Stimulated activated CD4-positive, alpha-beta T cell treated with anti-CD3 and anti-CD28 coated beads, Interleukin-2, amount 100 ng/mL, for 48 hours (primary cell): ENCODE measurements at places on chromosomes 6 and 20.

GRCh38 chr20:57769756-57770155 lies 59.9 kb upstream of the PMEPA1 start:
- no peak for DNase-seq

DNA sequence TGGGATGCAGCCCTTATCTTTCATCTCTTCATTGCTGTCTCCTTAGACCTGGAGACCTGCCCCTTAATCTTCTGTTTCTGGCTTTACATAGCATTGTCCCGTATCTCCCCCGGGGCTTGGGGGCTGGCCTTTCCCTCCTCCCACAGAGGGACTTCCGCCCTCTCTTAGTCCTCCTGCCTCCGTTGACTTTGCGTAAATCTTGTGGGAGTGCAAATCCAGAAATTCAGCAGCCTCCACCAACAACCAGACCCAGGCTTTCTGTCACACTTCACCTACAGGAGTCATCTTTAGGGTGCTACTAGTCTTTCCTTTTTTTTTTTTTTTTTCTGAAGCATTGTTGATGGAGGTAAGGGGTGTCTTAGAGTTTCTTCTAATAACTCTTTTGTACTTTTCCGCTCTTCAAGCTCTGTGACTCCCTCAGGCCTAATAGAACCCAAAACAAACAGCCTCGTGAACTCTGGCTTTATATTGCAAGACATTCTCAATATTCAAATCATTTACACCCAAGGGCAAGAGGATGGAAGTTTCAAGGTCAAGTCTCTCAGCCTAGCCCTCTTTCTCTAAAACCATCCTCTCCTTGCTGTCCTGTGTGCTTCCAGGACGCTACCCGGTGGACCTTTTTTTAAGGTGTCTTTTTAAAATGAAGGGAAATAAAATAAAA lies 66.2 kb downstream of the RREB1 start:
- DNase-seq, result no peak

GRCh38 chr6:8881663-8882062 lies 446.3 kb upstream of the SLC35B3 start:
- no peak for DNase-seq

GRCh38 chr20:56968376-56969048 lies 297.9 kb downstream of the BMP7 start:
- DNase-seq, result no peak

DNA sequence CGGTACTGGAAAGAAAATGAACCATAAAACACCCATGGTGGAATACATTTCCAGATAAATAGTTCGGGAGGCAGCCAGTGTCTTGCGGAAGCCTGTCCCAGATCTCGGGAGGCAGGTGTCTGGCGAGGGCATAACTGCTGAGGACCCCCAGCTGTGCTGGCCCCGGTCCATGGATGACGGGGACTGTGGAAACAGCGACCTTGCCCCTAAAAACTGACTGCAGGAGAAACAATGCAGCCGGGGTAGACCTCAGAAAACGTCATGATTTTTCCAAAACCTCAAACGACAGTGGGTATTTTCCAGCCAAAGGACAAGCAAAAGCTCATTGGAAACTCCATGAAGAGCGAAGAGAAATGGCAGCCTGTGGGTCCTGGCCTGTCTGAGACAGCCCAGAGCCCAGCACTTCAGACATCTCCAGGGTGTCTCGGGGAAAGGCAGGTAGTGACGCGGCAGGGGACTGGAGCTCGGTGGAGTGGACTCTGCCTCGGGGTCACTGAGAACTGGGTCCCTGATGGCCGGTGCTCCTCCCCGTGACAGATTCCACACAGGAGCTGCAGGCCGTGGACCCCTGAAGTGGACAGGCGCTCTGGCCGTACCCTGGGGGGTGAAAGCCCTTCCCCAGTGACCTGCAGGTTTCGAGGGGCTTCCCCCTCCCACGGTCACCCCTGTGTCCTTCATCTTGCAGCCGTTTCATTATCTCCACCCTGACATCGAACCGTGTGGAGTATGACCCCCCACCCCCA lies 188.6 kb downstream of the SYNDIG1 start:
- DNase-seq, result no peak

DNA sequence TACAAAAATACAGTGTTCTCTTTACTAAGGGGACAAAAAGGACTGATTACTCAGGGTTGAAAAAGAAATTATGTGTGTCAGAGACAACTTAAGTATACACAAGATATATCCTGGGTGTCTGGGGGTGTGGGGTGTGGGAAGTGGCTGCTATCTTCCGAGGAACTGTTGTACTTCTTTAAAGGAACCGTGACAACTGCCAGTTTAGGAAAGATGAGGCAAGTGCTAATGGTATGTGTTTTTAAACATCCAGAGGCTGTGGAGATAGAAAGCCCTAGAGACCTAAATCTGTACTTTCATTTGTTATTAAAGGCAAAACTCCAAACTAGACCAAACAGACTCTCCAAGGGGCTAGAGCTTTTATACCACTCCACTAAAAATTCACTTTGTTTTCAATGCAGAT lies 95.6 kb downstream of the SNAP25 start:
- DNase-seq, result no peak

DNA sequence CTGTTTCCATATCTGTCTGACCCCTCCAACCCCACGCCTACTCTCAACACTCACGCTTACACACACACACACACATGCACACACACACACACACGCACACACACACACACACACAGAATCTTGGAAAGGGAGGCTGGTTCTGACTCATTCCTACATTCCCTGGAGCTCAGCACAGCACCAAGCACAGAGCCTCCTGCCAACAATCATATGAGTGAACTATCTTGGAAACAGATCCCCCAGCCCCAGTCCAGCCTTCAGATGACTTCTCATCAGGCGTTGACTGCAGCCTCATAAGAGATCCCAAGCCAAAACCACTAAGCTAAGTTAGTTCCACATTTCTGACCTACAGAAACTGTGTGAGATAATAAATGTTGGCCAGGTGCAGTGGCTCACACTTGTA lies 14.1 kb upstream of the HCK start:
- DNase-seq, result no peak

- no peak for DNase-seq
These were observed 31.8 kb downstream of the TREML1 start for GRCh38 chr6:41122373-41122772.

- DNase-seq, result no peak
These were observed 268.0 kb upstream of the RNF217 start for GRCh38 chr6:124694139-124694705.

- DNase-seq, result no peak
These were observed 113.9 kb downstream of the PTPRK start for GRCh38 chr6:128406453-128406852.

GRCh38 chr6:140581601-140582000 lies 1207.2 kb upstream of the CITED2 start:
- no peak for DNase-seq

- DNase-seq, result no peak
These were observed 153.4 kb downstream of the CDC5L start for GRCh38 chr6:44540881-44541280.

GRCh38 chr6:56521454-56521853 lies 121.2 kb downstream of the DST start:
- DNase-seq, result no peak

DNA sequence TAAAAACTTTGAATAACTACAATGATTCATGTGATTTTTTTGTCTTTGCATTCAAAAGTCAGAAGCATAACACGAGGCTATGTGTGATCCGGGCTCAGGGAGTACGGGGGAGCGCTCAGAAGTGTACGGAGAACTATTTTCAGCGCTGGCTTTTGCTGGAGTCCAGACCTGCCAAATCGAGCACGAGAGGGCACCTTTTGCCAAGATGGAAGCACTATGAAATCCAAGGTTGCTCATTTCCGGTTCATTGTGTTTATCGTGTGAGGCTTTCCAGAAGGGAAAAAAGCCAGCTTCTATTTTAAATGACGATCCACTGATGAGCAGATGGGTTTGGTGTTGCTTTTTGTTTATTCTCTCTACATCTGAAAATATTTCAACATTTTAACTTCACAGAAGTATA lies 11.3 kb downstream of the RAMACL start:
- no peak for DNase-seq

- DNase-seq, result no peak
These were observed 5.6 kb upstream of the HECA start for GRCh38 chr6:139129284-139129683.

GRCh38 chr6:220721-221475 lies 71.4 kb upstream of the DUSP22 start:
- DNase-seq, result no peak

DNA sequence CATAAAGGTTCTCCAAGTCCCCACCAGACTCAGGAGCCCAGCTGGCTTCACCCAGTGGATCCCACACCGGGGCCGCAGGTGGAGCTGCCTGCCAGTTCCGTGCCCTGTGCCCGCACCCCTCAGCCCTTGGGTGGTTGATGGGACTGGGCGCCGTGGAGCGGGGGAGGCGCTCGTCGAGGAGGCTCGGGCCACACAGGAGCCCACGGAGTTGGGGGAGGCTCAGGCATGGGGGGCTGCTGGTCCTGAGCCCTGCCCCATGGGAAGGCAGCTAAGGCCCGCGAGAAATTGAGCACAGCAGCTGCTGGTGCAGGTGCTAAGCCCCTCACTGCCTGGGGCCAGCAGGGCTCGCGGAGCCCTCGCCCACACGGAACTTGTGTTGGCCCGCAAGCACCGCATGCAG lies 234.4 kb upstream of the HSF2 start:
- no peak for DNase-seq

- DNase-seq, result no peak
These were observed 505.9 kb upstream of the MANEA start for GRCh38 chr6:95071464-95071863.

DNA sequence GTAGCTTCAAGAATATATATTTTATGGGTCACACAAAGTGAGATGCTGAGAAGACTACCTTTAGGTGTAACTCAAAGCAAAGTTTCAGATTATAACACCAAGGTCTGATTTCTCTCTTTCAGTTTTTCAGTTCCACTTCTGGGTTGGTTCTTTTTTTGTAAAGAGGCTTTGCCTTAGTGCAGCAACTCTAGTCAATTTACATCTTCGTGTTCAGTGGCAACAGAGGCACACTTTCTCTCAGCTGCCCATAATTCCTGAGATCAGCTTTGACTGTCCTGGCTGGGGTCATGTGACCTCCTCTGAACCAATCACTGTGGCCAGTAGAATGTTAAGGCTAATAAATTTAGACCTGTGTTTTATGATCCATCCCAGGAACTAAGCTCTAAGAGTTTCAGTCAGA lies 120.2 kb downstream of the TINAG start:
- no peak for DNase-seq

DNA sequence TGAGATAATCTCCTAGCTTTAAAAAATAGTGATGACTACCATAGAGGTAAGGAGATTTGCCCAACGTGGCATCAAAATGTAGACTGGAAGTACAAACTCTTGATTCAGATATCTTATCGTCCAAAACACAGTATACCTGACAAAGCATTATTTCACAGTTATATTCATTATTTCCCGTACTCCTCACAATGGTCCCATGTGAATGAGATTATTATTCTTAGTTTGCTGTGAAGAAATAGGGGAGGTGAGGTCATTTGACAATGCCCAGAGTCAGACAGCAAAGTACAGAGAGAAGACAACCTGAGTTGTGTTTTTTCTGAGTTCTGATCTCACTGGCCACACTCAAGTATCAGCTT lies 1.2 kb upstream of the TFB1M start:
- DNase-seq, result no peak

- no peak for DNase-seq
These were observed 145.6 kb upstream of the ID4 start for GRCh38 chr6:19691465-19692167.

DNA sequence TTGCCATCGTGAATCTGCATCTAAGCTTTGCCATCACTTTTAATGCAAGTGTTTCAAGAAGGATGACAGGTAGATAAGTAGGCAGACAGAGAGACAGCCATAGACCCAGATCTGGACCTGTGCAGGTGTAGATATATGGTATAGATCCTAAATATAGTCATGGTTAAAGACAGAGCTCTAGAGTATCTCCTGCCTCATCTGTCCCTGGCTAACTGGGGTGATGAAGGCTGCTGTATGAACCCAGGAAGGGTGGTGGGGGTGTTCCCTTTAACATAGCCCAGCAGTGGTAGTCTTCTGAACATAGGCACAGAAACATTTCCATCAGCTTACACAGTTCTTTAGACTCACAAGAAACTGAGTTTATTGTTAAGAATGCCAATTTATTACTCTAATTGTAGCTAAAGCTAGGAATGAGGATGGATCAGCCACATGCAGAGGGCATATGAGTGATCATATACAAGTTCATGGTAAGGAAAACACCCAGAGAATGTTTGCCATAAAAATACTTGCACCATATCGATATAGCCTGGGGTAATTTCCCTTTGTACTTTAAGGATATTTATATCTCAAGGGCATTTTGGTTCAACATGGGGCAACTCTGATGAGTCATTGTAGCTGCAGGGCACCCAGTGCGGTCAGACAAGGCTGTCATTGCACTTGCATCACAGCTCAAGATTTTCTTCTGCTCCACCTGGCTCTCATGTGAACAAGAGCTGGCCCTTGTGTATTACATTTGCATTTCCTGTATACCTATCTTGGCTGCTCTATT lies 587.2 kb downstream of the EPM2A start:
- DNase-seq, result no peak

DNA sequence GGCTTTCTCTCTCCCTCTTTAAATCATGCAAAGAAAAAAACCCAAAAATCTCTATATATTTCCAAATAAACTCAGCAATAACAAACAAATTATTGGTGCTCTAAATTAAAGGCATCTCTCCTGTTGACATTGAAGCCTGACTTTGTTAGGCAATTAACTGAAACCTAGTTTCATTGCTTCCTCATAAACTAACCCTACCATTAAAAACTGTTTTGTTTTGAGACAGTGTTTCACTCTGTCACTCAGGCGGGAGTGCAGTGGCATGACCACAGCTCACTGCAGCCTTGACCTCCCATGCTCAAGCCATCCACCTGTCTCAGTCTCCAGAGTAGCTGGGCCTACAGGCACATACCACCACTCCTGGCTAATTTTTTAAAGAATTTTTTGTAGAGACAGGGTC lies 34.9 kb downstream of the PIGU start:
- DNase-seq, result no peak

GRCh38 chr20:24337069-24337468 lies 132.4 kb upstream of the SYNDIG1 start:
- DNase-seq, result no peak

GRCh38 chr6:137303441-137303840 lies 84.3 kb upstream of the IFNGR1 start:
- DNase-seq, result no peak

- no peak for DNase-seq
These were observed 109.0 kb downstream of the TNFRSF21 start for GRCh38 chr6:47200536-47201334.

- DNase-seq, result no peak
These were observed 103.3 kb upstream of the PDE7B start for GRCh38 chr6:135748189-135748588.

GRCh38 chr6:105711216-105711615 lies 308.3 kb upstream of the PREP start:
- no peak for DNase-seq

GRCh38 chr6:149451376-149452036 lies 33.3 kb downstream of the ZC3H12D start:
- no peak for DNase-seq
